ENCODE measurements at places on chromosomes 1 and 21.

- H3K36me3 ChIP-seq = peaks cover 7% of the 10 kb centered on the region
- H3K4me1 ChIP-seq = peaks cover 7% of the 10 kb centered on the region
- H3K27me3 ChIP-seq = no peaks in the 10 kb centered on the region
Observed at GRCh38 chr1:88877382-88877825, 14.0 kb downstream of the GTF2B start.

GRCh38 chr1:241532162-241532531 is at the start of gene KMO:
KMO (plus strand) TSS chr1:241532378; CDS start chr1:241532445, 67 bp downstream.
- no peaks in the 10 kb centered on the region for H3K36me3 ChIP-seq
- peaks cover 11% of the 10 kb centered on the region for H3K4me1 ChIP-seq
- H3K4me3 ChIP-seq = no peak within 1 kb of the TSS
- DNase-seq = no peak

- DNase-seq = no peak
- no peaks in the 10 kb centered on the region for H3K36me3 ChIP-seq
- H3K4me3 ChIP-seq = no peak overlapping the region
Observed at GRCh38 chr21:16569679-16570078, 839.9 kb downstream of the USP25 start.

DNA sequence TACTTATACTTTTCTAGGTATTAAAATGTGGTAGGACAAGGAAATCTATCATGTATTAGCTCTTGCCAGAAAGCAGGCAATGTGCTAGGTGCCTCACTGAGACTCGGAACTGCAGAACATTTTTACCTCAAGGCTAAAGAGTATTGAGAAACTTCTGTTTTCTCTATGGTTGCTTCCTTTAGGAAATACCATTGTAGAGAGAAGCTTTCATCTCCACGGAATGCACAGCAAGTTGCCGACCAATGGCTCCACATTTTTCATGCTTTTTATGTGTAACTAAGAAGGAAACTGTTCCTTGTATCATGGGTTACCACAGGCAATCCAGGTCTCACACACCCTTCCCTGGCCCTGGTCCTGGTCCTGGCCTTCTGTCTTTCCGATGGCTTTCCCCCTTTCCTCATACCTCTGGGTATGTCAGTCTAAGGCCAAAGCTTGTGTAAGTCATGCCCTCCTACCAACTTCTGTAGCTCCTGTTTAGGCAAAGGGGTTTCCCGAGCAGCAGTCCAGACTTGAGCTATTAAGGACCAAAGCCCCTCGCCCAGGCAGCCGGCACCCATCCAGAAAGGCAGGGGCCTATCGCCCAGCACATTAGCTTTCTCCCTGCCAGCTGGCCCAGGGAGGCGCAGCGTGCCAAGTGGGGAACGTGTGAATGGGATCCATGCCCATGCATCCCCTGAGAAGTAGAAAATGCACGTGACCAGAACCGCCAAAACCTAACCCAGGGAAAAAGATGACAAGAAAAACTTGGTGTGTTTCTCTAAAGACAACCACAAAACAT is 225.0 kb downstream of the PBX1 start:
- no peak overlapping the region for H3K4me3 ChIP-seq
- H3K36me3 ChIP-seq = no peaks in the 10 kb centered on the region

GRCh38 chr1:233732206-233732605 is 118.3 kb downstream of the KCNK1 start:
- no peaks in the 10 kb centered on the region for H3K27me3 ChIP-seq
- no peaks in the 10 kb centered on the region for H3K36me3 ChIP-seq
- H3K4me1 ChIP-seq = no peaks in the 10 kb centered on the region
- H3K27ac ChIP-seq = no peak overlapping the region

DNA sequence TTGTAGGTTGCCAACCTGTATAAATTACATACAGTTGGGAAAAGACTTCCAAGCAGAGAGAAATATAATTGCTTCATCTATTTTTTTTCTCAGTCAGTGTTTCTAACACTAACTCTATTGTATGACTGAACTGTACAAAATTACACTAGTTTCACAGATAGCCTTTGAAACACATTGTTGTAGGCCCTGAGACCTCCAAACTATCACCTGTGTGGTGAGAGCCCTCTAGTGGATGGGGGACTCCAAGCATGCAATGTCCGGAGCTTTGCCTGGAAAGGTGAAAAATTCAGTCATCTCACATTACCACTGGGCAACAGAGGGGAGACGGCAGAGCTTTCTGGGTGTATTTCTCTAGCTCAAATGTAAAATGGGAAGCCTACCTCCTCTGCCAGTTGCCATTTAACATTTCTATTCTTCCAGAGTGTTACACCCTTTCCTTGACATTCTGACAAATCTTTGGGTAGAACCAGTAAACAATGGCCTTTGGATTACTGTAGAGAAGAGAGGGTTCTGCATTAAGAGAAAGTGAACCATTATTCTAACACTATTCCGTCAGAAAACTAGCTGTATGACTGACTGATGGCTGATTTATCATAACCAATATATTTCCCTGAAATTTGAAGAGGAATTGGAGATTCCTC is 212.2 kb downstream of the LYPLAL1 start:
- peak; percentile 40 for DNase-seq
- H3K4me3 ChIP-seq = no peak overlapping the region
- no peaks in the 10 kb centered on the region for H3K27me3 ChIP-seq
- no peaks in the 10 kb centered on the region for H3K36me3 ChIP-seq
- no peak overlapping the region for H3K27ac ChIP-seq

GRCh38 chr1:65846866-65847265 is 54.2 kb downstream of the PDE4B start:
- H3K4me3 ChIP-seq = no peak overlapping the region
- no peaks in the 10 kb centered on the region for H3K36me3 ChIP-seq
- H3K4me1 ChIP-seq = no peaks in the 10 kb centered on the region
- peak overlapping the region; percentile 90 for H3K27ac ChIP-seq
- H3K27me3 ChIP-seq = no peaks in the 10 kb centered on the region

DNA sequence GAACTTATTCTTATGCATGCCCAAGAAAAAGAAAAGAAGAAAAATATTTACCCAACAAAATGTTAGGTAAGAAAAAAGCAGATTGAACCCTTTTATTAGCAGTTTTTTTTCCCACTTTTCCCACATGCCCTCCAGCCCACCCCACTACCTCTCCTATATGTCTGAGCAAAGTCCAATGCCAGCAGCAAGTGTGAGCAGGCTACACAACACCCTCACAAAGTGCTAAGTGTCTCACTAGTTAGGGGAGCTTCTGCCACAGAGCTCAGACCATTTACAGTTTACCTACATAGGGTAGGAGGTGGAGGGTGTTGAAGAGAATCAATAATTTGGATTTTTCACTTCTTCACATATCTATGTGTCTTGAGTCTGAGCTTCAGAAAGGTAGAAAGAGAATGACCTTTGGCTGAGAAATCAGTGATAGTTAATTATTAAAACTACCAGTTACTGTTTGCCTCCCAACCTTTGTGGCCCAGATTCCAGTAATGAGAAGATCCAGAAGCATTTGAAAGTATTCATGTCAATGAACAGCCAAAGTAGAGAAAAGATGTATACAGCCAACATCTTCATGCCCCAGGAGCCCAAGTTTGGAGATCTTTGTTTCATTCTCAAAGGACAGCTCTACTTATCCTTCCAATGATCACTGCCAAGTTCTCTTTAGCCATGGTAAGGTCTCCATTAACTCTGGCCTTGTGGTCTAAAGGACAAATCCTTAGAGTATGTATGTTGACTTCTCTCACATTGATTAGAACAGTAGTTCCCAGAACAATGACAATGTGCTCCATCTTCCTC is 26.2 kb downstream of the OR10J5 start:
- H3K27me3 ChIP-seq = no peaks in the 10 kb centered on the region
- no peak overlapping the region for H3K27ac ChIP-seq
- no peaks in the 10 kb centered on the region for H3K36me3 ChIP-seq
- no peak overlapping the region for H3K4me3 ChIP-seq
- DNase-seq = no peak

GRCh38 chr1:81190003-81190402 is 610.7 kb upstream of the ADGRL2 start:
- no peak overlapping the region for H3K27ac ChIP-seq
- no peaks in the 10 kb centered on the region for H3K4me1 ChIP-seq
- no peak overlapping the region for H3K4me3 ChIP-seq

DNA sequence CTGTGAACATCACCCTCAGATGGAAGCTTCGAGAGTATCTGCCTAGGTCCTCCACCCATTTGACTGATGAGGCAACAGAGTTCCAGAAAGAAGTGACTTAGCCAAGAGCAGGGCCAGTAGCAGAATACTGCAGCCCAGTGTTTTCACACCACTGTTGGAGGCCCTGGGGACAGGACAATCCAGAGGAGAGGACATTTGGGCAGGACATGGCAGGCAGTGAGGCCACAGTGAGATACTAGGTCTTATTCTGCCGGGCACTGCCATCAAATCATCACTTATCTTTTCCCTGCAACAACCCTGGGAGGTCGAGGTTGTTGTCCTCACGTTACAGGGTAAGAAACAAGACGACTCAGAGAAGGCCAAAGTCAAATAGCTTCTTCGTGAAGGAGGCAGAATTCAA is 5.5 kb upstream of the FOXO6 start:
- no peaks in the 10 kb centered on the region for H3K4me1 ChIP-seq
- peaks cover 19% of the 10 kb centered on the region for H3K27me3 ChIP-seq
- no peaks in the 10 kb centered on the region for H3K36me3 ChIP-seq
- DNase-seq = no peak
- no peak overlapping the region for H3K4me3 ChIP-seq

DNA sequence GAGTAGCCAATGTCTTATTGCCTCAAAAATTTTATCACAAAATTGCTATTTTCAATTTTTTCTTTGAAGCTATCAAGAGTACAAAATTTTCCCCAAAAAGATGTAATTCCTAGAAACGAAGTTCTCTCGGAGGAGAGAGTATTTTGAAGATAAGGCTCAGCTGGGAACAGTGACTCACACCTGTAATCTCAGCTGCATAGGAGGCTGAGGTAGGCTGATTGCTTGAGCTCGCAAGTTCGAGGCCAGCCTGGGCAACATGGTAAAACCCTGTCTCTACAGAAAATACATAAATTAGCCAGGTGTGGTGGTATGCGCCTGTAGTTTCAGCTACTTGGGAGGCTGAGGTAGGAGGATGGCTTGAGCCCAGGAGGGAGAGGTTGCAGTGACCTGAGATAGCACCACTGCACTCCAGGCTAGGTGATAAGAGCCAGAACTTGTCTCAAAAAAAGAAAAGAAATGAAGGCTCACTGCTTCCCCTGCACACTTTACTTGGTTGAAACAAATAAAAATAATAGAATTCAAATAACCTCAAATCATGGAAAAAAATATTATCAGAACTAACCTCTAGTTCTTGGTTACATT is 22.2 kb downstream of the TUT4 start:
- peaks cover 6% of the 10 kb centered on the region for H3K4me1 ChIP-seq
- H3K4me3 ChIP-seq = no peak overlapping the region
- no peaks in the 10 kb centered on the region for H3K27me3 ChIP-seq
- H3K27ac ChIP-seq = no peak overlapping the region

DNA sequence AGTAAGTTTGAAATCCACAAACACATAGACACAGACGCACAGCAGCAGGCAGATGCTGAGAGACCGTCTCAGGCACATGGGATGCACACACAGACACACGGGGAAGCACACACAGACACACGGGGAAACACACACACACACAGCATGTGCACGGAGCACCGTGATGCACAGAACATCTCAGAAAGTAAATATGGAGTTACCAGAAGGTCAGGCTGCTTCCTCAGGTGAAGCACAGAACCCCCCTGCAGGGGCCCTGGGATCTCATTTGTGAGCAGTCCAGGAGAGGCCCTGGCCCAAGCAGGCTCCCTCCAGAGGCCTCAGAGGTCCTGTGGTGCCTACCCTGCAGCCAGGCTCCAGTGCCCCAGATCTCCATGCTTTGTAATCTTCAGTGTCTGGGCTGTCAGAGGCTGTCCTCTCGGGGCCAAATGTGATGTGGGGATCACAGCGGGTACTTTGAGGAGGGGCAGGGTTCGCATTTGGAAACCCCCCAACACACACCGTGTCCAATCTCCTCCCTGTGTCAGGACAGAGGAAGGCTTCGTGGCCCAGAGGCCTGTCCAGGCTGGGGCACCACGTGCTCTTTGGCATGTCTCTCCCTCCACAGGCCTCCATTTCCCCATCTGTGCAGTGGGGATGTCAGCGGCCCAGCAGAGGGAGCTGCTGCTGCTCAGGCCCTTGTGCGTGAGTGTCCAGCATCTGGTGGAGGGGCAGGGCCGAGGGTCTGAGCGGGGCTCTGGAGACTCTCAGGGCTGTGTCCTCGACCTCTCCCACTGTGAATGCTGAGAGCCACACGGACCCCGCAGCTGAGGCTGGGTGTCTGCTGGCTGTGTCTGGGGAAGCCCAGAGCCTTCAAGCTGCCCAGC is 23.0 kb upstream of the PRSS38 start:
- H3K36me3 ChIP-seq = peaks cover 3% of the 10 kb centered on the region
- no peaks in the 10 kb centered on the region for H3K4me1 ChIP-seq
- H3K4me3 ChIP-seq = peak overlapping the region; percentile 12
- H3K27ac ChIP-seq = peak overlapping the region; percentile 62

GRCh38 chr1:186974774-186975181 is 146.0 kb downstream of the PLA2G4A start:
- H3K4me3 ChIP-seq = no peak overlapping the region
- H3K4me1 ChIP-seq = peaks cover 28% of the 10 kb centered on the region
- DNase-seq = no peak

GRCh38 chr1:171127501-171127900 is 36.8 kb downstream of the FMO3 start:
- DNase-seq = no peak
- H3K27me3 ChIP-seq = no peaks in the 10 kb centered on the region
- H3K27ac ChIP-seq = no peak overlapping the region
- H3K36me3 ChIP-seq = no peaks in the 10 kb centered on the region
- no peak overlapping the region for H3K4me3 ChIP-seq

DNA sequence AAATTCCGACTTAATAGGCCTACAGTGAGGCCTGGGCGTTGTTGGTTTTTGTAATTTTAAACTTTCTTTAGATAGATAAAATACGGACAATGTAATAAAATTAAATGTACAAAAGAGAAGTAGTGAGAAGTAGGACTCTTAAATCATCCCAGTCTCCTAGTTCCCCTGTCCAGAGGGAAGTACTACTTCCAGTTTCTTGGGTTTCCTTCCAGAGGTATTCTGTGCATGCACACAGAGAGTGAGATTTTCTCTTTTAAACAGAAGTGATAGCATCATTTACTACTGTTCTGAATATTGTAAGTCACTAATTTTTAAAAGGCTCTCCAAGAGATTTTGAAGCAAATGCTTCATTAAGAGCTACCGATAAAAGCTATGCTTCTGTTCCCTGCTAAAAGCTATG is 7.2 kb upstream of the FNBP1L start:
- H3K27me3 ChIP-seq = peaks cover 4% of the 10 kb centered on the region
- no peak overlapping the region for H3K27ac ChIP-seq
- no peak for DNase-seq
- peaks cover 3% of the 10 kb centered on the region for H3K4me1 ChIP-seq

GRCh38 chr1:157646144-157646543 is 48.3 kb upstream of the FCRL4 start:
- no peaks in the 10 kb centered on the region for H3K4me1 ChIP-seq
- no peak overlapping the region for H3K27ac ChIP-seq
- no peaks in the 10 kb centered on the region for H3K36me3 ChIP-seq
- no peak for DNase-seq
- H3K4me3 ChIP-seq = no peak overlapping the region
- H3K27me3 ChIP-seq = no peaks in the 10 kb centered on the region
